ENCODE measurements at places on chromosomes 1 and 21.
A peak's percentile ranks its signal among the peaks of the same experiment; 100 is the strongest.

DNA sequence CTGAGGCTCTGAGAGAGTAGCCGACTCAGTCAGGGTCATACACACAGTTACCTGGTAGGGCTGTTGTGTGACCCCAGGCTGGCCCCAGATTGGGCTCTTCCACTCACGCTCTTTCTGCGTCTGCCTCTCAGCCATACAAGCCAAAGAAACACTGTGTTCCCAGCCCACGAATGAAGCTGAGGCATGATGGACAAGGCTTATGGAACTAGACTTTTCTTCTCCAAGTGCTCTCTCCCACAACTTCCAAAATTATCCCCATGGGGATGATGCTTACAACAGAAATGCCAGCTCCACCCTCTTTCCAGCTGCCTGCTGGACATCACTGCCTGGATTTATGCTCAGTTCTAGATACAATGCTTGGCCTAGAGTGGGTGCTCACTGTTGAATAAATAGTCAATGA, 102.8 kb upstream of the JUN start:
- DNase-seq: peak; percentile 88

- DNase-seq: peak; percentile 99
Observed at GRCh38 chr1:54850737-54851136, 36.3 kb downstream of the DHCR24 start.

GRCh38 chr21:32131164-32131563, 147.7 kb downstream of the MIS18A start:
- no peak for DNase-seq

DNA sequence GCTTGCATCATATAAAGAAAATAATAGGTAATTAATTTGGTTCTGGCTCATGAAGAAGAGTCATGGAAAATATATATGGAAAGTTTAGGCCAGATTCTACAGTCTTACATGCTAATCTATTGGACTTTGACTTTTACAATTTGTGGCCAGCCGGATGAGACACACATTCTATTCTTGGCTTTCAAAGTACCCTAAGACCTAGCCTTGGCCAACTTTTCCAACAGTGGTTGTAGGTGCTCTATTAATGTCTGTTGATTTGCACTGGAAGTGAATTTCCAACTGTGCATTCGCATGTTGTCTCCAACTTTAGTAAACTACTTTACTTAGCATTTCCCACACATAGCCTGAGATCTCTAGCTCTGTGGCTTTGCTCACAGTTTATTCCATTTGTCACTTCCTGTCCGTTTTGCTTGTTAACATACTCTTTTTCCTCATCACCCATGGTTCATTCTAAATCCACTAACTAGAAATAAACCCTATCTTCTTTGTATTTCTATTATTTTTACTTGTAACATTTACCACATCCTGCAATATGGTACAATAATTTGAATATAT, 644.0 kb downstream of the PTPRC start:
- DNase-seq: no peak

GRCh38 chr1:233912909-233913308, 8.4 kb downstream of the SLC35F3 start:
- no peak for DNase-seq

- no peak for DNase-seq
Observed at GRCh38 chr1:2203671-2204414, 9.3 kb upstream of the FAAP20 start.

GRCh38 chr1:70003211-70003908, 202.0 kb downstream of the LRRC40 start:
- DNase-seq: no peak

GRCh38 chr1:16474166-16474800, 33.8 kb downstream of the NECAP2 start:
- no peak for DNase-seq

GRCh38 chr21:32735524-32735923, 7.7 kb upstream of the SYNJ1 start:
- no peak for DNase-seq

DNA sequence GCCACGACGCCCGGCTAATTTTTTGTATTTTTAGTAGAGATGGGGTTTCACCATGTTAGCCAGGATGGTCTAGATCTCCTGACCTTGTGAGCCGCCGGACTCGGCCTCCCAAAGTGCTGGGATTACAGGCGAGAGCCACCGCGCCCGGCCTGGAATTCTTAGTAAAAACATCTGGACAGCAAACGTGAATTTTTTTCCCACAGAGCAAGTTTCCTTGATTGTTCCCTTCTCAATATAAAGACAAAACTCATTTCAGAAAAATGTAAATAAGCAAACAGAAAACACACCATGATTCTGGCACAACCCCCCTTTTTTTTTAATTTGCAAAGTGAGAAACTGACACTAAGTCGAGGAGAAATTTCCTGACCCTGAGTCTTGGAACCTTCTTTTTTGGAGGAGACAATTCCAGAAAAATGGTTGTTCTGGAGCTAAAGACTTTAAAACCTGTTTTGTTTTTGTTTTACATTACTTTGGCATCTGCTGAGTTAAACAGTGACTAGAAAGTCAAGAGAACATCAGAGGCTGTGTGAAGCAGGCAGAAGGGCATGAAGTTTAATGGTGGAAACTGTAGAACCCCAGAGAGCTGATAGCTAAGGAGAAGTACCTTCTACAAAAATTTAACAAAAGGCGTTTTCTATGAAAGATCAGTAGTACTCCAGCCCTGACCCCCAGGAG, 10.3 kb upstream of the HMGCS2 start:
- no peak for DNase-seq

DNA sequence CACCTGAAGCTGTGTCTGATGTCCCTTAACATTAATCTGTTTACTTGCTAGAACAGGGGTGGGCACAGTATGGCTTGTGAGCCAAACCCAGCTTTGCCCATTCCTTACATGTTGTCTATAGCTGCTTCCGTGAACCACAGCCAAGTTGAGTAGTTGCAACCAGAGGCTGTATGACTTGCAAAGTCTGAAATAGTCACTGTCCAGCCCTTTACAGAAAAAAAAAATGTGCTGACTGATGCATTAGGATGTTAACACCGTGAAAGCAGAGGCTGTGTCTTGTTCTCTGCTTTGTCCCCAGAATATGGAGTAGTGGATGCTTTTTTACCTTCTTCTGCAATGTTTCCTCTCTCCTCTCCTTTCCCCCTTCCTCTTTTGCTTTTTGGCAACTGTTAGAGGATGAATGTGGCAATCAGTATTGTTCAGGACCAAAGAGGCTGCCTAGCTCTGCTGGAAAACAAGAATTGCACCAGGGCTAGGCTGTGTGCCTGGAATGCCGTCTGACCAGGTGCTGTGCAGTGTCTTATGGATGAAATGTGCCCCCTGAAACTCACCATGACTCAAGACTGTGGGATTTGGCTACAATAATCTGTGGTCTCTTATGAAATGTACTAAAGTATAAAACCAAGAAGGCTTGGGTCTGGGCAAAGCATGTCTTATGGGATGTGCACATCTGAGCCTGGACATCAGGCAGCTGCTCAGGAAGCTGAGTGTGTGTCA, 79.6 kb upstream of the GCLM start:
- peak; percentile 97 for DNase-seq

DNA sequence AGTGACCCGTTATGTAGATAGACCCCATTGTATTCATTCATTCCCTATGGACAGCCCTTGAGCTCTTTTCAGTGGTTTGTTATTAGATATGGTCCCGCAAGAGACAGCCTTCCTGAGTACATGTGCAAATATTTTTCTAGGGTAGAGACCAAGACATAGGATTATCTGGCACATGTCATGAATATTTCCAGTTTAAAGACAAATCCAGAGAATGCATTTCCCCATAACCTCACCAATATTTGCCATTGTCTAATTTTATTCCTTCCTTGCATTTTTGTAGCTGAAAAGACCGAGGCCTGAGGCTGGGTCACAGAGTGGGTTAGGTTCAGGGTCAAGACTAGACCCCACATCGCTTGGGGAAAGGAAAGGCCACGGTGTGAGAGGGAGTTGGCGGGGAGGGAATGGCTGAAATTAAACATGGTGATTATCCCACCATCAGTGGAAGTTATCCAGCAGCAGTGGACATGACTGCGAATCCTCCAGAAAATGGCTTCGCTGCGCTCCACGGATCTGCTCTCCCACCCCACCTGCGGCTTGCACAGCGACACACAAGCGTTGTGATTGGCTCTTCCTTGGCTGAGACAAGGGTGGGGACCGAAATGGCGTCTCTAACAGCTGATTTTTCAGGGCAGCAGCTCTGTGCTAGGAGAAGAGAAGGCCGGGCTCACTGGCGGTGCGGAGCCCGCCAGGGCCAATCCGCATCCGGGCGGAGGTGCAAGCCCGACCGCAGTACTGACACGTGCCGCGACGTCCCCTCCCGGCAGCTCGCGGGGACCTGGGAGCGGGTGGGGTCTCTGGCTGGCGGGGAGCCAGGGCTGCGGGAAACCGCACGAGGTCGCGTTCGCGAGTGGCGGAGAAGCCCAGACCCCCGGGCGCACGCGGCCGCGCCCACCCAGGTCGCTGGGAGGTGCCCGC, 16.1 kb upstream of the STMN1 start:
- no peak for DNase-seq

DNA sequence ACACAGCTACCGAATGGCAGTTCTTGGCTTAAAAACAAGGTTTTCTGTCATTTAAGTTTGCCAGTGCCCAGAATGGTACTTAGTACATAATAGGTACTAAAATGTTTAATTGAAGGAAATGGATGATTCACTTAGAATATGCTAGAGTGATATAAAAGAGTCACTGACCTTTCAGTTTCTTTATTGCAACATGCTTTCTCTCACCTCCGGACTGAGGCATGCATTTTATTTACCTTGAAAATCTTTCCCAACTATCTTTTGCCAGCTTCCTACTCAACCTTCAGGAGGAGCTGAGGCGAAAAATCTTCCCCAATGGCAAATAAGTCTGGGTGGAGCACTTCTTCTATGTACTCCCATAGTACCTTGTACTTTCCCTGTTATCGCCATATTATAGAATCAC, 244.9 kb downstream of the ZNF648 start:
- no peak for DNase-seq

DNA sequence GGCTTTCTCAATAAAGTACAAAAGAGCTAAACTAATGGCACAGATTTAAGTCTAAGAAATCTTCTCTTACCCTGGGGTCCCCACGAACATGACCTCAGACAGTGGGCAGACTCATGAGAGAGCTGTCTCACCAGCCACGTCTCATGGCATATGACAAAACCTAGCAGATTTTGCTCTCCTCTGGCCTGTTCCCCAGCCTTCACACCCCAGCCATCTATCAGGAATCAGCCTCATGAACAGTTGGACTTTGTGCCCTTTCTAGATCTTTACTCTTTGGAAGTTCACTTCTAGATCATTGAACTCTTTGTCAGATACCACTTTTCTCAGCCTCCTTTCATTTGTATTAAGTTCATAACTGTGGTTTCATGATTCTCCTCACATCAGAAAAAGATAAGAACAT, 14.2 kb upstream of the HSD3B1 start:
- no peak for DNase-seq

DNA sequence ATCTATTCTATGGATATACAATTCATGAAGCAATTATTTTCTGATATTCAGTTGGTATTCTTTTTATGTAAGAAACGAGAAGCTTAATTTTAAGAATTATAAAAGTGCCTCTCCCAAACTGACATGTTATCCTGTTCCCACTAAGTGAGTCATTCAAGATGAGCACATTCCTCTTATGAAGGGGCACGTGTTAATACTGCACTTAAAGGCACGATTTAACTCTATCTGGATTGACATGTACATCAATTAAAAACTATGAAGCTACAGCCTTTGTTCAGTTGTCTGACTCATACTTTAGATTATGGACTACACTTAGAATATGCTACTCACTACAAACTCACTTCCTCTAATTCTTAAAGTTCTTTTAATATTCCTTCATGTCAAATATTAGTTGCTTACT, 111.6 kb downstream of the CYYR1 start:
- DNase-seq: no peak

GRCh38 chr1:225253784-225254183, 174.1 kb downstream of the LBR start:
- no peak for DNase-seq

GRCh38 chr1:200917291-200917817, 22.7 kb downstream of the INAVA start:
- no peak for DNase-seq

DNA sequence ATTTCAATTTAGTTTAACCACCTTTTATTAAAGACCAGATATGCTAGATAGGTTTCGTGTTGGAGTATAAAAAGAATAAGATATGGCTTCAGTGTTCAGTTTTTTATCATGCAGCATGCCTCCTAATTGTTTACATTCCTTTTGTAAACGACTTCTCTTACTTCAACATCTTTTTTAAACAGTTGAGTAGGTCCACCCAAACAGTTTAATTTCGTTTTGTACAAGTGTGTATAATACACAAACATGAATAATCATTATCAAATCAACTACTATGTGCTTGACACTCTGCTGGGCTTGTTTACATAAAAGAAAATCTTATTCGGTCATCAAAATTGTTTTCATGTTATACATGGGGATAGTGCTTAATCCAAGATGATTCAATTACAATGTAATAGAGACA, 906.3 kb upstream of the ADGRL4 start:
- DNase-seq: no peak

GRCh38 chr1:30923597-30923996, 15.0 kb upstream of the SDC3 start:
- peak; percentile 43 for DNase-seq

- DNase-seq: peak; percentile 93
Observed at GRCh38 chr1:167791281-167792187, 69.8 kb downstream of the MPZL1 start.

DNA sequence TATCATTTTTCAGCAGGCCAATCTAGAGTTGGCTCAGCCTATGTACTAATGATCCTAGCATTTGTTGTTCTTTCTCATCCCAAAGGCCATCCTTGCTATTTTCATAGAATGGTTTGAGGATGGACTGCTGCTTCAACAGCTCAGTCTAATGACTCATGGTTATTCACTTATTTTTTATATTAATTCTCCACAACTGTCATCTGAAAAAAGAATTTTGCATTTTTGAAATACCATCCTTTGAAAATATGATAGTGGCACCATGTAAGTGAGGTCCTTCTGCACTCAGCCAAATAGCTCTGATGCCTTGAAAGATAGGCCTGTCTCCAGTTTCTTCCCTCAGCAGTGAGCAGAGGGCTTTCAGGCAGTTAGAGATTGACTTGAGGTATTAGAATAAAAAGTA, 377.5 kb downstream of the LMO4 start:
- peak; percentile 32 for DNase-seq

- no peak for DNase-seq
Observed at GRCh38 chr1:226873771-226874578, 3.6 kb downstream of the PSEN2 start.

Measured in fibroblast of the aortic adventitia (primary cell).